CD4-positive, alpha-beta T cell treated with Interleukin-6 at 100 ng/mL for 8 hours (primary cell): ENCODE measurements at places on chromosomes 2 and 18.

DNA sequence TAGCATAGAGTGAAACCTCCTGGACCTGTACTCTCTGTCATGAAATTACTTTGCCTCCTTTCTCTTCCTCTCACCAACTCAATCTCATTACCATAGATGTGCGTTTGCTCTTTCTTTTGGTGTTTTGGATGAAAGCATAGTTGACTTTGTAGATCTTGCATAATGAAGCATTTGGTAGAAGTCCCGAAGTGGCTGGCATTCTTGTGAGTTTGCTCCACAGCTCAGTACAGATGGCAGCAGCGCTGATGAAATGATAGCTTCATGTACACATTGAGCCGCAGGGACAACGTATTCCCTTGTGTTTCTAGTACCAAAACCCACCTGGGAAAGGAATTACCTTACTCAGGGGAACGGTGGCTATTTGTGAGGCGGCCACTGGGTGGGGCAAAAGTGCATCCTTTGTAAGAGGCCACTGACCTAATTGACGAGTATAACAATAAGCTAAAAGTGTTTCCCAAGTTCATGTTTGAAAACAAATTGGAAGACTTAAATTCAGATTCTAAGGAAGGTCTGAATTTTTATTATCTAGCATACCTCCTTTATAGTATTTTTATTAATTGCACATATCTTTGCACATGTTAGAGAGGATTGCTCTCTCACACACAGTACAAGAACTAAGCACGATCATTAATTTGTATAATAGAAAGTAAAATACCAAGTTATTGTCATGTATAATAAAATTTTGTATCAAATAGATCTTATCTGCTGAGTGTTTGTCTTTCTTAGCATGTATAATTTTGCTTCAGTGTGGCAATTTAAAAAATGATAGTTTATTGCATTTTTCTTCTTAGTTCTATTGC is 25.4 kb upstream of the CDH7 start:
- DNase-seq: no peak

GRCh38 chr2:12816379-12817306 is 99.9 kb downstream of the TRIB2 start:
- DNase-seq: no peak

DNA sequence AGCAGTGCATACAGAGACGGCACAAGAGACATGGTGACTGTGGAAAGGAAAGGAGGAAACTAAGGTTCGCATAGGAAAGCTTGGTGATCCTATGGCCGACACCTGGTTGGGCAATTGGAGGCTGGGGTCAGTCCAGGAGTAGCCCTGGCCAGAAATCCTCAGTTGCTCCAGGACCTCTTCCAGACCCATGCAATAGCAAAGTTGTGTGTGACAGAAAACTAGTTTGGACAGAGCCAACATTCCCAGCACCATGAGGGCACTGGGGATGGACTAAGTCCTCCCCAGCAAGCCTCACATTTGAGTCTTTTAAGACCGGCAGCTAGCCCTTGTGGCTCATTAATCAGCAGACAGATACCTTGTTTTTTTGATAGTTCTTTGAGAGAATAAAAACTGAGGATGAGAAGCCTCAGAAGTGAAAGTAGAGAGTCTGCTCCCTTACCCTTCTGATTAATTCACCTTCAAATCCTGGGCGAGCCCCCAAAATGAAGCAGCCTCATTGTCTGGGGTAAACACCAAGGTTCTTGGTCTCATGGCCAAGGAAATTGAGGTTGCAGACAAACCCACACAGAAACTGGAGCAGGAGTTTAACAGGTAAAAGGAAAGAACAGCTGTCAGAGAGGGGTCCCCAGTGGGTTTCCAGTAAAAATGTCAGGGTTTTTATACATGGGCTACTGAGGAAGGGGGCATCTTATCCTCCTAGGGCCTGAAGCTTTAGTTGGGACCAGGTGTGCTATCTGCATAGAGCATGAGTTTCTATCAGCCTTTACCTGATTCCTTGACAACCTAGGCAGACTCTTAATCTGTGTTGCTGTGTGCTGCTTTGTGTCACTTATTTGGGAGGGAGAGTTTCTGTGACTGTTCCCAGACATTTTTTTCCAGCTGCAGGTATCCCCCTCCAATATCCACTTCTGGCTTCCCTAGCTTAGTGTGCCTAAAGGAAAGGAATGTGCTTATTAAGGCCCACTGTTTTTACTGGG is 39.1 kb downstream of the STK17B start:
- no peak for DNase-seq

DNA sequence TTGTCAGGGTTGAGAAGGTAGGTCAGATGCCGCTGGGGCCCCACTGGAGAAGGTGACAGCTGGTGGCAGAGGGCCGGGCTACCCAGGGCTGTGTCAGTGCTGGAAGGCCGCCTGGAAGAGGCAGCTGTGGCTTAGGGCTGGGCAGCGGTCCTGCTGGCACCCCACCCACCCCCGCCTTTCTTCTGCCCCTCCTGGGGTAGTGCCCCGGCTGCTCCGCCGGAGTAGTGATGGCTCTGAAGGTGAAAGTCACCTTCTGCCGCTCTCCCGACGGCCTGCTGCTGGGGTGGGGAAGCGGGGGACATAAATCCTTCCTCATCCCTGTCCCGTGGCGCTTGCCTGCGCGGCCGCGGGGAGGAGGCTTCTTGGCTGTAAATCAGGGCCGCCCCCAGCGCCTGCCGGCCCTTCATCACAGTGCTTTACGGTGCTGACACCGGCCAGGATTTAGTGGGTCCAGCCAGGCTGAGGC is 332.2 kb downstream of the DYSF start:
- no peak for DNase-seq

DNA sequence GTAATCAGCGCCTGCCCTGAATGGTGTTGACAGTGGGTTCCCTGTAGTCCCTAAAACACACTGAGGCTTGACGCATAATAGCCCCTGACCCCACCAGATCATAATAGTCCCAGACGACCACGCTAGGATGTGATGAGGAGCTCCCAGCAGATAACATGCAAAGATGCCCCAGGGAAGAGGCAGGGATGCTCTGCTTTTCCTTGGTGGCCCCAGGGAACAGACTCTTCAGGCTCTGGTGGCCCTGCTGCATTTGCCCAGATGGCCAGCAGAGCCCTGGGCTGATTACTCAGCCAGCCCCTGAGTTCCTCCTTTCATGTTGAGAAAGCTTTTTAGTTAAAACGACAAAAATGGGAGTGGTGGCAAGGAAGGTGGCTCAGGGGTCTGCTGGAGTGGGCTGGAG is 5.9 kb upstream of the NCKAP5 start:
- no peak for DNase-seq

DNA sequence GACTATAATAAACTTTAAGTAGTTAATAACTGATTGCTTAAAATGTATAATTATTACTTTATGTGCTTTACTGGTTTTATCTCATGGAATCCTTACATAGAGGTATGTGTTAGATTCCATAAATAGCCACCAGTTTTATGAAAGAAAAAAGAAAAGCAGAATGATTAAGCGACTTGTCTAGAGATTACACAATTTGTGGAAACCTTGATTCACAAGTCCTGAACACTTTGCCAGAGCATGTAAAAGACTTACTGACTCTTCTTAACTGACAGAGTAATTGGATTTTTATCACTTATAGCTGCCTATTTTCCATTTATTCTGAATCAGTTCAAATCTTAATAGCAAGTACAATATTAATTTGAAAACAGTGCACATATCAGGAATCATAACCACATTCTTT is 448.7 kb upstream of the NETO1 start:
- DNase-seq: no peak

- DNase-seq: no peak
Measured at GRCh38 chr2:8242739-8243138, 439.1 kb upstream of the ID2 start.

- DNase-seq: no peak
Measured at GRCh38 chr2:135980434-135981079, 4.9 kb downstream of the DARS1 start.

GRCh38 chr2:70381821-70382220 is 80.0 kb upstream of the FAM136A start:
- DNase-seq: no peak

DNA sequence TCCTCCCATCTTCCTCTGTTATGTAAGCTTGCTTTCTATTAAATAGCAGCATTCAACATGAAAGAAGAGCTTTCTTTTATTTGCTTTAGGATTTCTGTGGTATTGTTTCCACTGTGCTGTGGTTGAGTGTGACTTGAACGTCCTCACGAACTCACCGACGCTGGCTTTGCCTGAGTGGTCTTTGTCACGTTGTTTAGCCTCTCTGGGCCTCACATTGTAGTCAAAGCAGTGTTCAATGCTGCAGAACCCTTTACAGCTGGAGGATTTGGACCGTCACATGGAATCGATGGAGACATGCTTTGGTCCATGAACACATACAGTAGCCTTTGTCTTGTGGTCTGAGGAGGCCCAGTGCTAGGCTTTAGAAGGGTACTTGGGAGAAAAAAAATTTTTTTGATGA is 66.3 kb downstream of the TANC1 start:
- DNase-seq: no peak

DNA sequence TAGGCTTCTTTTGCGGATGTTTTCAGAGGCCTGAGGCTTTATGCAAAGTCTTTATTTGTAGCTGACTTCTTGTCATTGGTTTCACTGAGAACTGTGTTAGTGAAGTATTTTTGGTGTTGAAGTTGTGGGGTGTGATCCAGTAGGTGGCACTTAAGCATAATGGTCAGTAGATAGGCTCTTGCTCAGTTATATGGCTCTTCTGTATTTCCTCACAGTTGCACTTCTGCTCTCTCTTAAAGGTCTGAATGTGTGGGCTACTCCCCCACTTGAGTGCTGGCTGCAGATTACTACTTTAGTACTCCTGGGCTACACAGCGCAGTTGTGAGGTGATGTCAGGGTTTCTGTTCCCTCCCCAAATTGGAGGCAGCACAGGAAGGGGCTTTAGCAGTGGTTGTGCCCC is 133.8 kb upstream of the SCN7A start:
- DNase-seq: no peak

- no peak for DNase-seq
Measured at GRCh38 chr2:231542136-231542535, 11.9 kb upstream of the NMUR1 start.

DNA sequence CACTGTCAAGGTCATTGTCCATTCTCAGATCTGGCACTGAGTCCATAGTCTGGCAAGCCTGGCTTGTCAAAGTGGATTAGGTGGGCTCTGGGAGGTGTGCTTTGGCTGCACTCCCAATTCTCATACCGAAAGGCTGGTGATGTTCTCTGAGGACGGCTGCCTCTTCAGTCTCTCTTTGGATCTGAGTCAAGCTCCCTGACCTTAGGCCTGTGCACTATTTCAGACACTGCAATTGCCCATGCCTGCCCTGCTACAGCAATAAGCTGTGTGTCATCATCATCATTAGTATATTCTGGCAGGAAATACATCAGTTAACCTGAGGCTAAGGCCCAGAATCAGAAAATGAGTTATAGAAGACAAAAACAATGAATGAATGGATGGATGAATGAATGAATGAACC is 1.6 kb upstream of the SLC5A7 start:
- no peak for DNase-seq

DNA sequence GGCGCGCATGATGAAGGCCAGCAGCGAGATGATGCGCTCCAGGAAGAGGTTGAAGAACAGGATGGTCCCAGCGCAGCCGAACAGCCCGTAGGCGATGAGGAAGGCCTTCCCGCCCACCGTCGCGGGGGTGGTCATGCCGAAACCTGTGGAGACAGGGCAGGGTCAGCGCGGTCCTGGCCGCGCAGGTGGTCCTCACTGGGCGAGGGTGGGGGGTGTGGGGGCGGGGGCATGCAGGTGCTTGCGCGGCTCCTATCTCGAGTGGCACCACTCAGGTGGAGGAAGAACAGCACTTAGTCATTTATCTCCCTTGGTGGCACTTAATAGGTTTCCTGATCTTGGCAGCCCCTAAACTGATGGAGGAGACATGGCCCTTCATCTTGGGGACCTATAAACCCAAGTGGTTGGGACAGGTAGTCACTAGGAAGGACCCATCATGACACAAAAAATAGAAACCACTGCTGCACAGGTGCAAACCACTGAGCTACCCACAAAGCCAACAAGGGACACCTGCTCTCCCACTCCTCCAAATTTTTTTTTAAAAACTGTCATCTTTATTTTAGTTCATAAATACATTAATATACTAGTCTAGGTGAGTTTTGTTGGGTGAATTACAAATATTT is 118.8 kb downstream of the MSH2 start:
- DNase-seq: no peak

- DNase-seq: no peak
Measured at GRCh38 chr2:222811828-222812227, 49.0 kb upstream of the ACSL3 start.

DNA sequence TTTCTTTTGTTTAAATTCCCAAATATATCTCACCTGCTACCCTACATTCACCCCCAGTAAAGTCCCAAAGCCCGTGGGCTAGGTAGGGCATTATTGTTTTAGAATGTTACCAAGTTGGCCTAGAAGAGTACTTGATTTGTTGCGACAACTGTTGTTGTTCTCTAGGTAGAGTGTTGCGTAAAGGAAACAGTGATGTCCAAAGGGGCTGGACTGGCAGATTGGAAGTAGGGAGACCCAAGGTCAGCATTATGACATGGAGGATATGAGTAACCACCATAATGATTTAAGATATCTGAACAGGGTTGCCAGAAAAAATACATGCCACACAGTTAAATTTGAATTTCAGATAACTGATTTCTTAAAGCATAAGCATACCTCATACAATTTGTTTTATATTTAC is 39.2 kb downstream of the SCN1A start:
- no peak for DNase-seq

DNA sequence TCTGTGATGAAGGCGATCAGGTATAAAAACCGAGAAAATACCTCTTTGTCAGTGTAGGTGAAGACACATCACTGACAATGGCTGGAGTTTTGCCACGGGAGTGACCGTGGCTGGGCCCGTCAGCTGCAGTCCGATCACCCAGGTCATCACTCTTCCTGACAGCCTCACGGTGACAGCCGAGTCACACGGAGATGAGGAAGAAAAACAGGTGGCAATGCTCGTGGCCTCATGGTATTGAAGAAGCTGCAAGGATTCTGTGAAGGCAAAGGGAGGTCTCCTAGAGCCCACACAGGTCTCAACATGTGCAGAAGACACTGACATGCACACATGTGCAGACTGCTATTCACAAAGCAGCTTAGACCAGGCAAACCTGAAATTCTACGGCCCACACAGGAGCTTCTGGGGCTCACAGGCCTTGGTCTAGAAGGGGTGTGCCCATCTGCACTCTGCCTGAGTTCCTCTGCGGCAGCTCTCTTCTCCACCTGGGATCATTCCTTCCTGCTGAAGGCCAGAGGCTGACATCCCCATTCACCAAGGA is 7.4 kb downstream of the COPS9 start:
- no peak for DNase-seq

- DNase-seq: no peak
Measured at GRCh38 chr2:9206991-9207640, 504 bp downstream of the ASAP2 start.

DNA sequence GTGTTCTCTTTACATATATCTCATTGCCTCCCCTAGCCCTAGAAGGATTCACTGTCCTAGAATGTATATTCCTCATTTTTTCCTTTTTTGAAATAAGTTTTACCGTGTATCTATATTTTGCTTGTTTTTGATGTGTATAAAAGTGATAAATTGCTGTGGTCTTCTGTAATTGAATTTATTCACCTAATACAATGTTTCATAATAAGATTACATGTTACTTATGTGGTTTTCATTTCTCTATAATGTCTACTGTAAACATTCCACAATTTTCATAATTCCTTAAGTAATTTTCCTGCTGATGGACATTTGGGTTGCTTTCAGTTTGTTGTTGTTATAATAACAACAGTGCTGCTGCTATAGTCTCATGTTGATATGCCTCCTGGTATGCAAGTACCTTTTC is 118.2 kb downstream of the PHLPP1 start:
- DNase-seq: no peak
